ENCODE measurements at places on chromosomes 1 and 21.
A peak's percentile ranks its signal among the peaks of the same experiment; 100 is the strongest.

- DNase-seq = peak; percentile 76
Measured at GRCh38 chr1:30748098-30748698, 9.4 kb downstream of the LAPTM5 start.

DNA sequence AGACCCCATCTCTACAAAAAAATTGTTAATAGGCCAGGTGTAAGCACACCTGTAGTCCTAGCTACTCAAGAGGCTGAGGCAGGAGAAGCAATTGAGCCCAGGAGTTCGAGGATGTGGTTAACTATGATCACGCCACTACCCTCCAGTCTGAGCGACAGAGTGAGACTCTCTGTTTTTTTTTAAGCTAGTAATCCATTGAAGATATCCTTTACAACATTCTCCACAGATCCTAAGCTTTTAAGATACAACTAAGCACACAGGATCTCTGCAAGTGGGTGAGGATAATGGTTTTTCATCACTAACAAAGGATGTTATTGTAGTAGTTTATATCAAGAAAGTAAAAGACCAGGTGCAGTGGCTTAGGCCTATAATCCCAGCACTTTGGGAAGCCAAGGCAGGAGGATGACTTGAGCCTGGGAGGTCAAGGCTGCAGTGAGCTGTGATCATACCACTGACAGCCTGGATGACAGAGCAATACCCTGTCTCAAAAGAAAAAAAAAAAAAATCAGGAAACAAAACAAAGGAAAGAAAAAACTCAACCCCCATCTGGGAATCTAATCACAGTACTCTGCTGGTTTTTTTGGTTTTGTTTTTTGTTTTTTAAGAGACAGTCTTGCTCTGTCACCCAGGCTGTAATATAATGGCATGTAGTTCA, 166.1 kb downstream of the RERE start:
- no peak for DNase-seq

DNA sequence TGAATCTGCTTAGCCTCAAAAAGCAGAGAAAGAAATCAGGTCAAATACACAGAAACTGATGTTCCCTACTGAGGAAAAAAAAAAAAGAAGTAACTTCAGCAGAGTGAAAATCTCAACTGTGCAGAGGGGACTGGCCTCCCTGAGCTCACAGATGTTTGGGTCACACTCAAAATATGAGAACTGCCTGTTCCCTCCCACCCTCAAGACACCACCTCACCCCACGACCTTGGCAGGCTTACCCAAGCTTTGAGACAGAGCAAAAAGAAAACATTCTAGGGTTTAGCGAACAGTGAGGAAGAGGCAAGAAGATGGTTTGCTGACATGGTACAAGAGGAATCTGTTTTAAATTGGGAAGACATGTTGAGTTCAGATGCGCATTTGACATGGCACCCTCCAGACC, 48.8 kb downstream of the NID1 start:
- DNase-seq = no peak

- DNase-seq = no peak
Measured at GRCh38 chr1:117846674-117847425, 82.6 kb downstream of the GDAP2 start.

DNA sequence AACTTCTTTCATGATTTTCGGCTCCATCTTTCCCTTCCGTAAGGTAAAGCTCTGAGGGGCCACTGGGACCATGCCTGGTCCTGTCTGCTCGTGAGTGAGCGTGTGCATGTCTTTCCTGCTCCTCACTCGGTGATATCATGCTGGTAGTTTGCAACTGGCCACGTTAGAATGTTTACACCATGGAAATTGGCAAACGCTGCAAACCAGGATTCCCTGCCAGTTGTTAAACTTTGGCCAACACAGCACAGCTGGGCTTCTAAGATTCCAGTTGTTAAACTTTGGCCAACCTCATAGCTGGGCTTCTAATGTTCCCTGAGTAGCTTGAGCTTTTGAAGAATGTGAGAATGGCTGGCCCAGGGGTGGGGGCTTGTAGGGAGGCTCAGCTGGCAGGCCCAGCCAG, 68.0 kb upstream of the ACTL8 start:
- no peak for DNase-seq

Data from NCI-H1436 (cell line).